NCI-H748 treated with DMSO at 0.1 percent for 48 hours (cell line): ENCODE measurements at places on chromosomes 1 and 21.

GRCh38 chr1:26417111-26417759 lies 6.6 kb downstream of the LIN28A start:
- peak; percentile 44 for DNase-seq

- no peak for DNase-seq
Observed at GRCh38 chr1:232508130-232508701, 121.7 kb downstream of the SIPA1L2 start.

GRCh38 chr1:117971777-117972176 lies 42.2 kb downstream of the WDR3 start:
- DNase-seq: no peak

DNA sequence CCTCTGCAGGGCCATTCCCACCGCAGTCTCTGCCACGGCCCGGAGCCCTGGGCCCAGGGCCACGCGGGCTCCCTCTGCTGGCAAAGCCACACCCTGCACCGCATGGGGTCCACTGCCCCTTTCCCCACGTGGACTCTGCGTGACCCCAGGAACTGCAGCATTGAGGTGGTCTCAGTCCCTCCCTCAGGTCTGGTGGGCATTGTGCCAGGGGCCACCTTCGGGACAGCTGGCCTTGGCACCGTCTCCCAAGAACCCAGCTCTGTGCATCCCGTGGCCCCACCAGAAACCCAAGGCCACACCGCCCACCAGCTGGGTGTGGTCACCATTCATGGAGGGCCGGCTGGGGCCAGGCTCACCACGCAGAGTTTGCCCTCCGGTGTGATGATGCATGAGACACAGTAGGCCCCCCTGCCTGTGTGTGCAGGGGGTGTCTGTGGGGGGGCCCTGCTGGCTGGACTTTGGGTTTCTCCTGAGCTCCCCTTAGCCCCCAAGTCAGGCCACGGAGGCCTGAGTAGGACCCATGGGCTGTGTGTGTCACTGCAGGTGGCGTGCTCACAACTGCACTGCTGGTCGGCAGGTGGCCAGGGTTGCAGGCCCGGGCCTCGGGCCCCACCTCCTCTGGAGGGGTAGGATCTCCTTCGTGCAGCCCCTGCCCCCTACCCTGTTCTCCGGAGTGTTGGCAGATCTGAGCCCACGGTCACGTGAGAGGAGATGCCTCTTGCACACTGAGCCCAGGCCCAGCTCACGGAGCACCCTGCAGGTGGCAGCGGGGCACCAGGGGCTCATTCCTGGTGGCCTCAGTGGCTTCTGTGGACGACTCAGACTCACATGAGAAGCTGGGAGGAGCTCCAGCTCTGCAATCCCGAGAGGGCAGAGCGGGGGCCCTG lies 5.8 kb downstream of the VWA1 start:
- no peak for DNase-seq

GRCh38 chr1:115647047-115647446 lies 5.3 kb downstream of the VANGL1 start:
- DNase-seq: no peak

DNA sequence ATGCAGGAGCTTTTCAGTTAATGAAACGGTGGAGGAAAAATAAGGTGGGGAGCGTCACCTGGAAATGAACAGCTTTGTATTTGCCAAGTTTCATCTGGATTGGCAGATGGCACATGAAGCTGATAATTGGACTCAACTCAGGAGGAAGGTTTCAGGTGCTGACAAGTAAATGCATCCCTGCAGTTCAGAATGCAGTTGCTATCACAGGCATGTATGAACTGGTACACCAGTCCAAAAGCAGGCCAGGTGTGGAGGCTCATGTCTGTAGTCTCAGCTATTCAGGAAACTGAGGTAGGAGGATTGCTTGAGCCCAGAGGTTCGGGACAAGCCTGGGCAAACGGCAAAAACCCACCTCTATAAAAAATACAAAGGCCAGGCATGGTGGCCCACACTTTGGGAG lies 15.5 kb downstream of the DEGS1 start:
- no peak for DNase-seq

GRCh38 chr1:230186003-230186863 lies 119.2 kb downstream of the GALNT2 start:
- DNase-seq: peak; percentile 90

GRCh38 chr1:8378178-8378577 lies 60.3 kb downstream of the SLC45A1 start:
- DNase-seq: no peak

GRCh38 chr21:16821588-16821987 lies 691.3 kb upstream of the CXADR start:
- no peak for DNase-seq

DNA sequence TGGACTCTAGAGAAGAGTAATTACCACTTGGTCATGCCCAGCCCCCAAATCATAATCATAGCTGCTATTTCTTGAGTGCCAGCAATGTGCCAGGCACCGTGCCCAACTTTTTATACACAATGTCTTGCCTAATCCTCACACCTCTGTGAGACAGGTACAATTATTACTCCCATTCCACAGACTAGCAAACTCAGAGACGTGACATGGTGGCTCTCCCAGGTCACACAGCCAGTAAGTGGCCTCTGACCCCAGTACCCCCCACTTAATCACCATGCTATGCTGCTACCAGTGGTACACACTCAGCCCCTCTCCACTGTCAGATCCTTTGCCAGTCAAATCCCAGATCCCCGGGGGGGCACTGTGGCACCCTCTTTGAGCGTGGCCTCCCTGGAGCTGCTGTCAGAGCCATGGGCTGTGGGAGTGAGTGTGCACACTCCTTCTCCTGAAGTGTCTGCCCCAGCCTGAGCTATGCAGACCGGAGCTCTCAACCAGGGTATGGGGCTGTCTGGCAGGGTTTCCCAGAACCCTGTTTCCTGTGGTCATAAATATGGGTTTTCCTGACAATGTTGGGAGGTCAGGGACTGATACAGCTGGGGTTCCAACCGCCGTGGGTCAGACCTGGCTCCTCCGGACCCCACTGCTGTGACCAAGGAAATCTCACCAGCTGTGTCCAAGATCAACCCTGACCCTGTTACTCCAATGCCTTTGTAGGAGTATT lies 51.8 kb downstream of the LACTBL1 start:
- no peak for DNase-seq

GRCh38 chr1:21702780-21703179 lies 33.6 kb upstream of the RAP1GAP start:
- DNase-seq: no peak

DNA sequence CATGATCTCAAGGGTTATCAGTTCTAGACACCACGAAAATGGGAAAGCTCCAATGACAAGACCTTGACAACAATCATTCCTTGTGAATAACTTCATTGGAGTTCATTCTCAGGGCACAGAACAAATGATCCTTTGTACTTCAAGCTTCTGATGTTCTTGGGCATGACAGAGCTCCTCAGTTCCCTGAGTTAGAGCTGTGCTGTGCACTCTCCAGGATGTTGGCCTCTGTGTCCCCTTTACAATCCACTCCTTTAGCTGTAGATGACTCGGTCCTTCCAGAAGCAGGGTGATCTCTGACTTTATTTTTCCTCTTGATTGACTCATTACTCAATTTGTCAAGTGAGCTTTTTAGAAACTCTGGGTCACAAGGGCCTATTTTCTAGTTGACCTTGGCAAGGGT lies 3.9 kb upstream of the FAM78B start:
- no peak for DNase-seq

DNA sequence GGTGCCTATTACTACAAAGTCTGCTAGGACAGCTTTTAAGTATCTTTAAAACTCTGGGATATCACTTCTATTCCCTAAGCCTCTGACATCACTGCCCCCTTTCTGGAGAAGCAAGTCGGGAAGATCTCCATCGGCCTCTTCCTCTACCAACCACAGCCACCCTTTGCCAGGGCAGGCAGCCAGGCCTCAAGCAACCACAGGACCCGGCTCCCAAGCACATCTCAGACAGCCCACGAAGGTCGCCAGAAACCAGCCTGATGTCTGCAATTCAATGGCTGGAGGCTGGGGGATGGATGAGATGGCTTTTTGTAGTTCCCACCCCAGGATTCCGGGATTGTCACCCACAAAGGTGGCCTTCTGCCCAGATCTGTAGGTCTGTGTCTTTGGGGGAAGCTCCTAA lies 70.7 kb downstream of the LGR6 start:
- DNase-seq: no peak

DNA sequence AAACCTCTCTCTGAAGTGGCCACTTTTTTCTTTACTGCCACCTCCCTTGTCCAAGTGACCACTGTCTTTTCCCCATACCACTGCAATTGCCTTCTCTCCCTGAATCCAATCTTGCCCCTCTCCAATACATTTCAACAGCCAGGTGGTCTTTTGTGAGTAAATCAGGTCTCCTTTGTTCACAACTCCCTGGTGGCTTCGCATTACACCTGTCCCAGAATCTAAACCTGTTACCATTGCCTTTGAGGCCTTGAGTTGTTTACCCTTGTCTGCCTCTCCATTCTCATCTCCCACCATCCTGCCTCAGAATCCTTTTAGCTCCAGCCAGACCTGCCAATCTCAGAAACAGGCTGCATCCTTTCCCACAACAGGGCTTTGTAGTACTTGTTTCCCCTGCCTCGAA lies 21.8 kb upstream of the DYNLT5 start:
- DNase-seq: peak; percentile 47

DNA sequence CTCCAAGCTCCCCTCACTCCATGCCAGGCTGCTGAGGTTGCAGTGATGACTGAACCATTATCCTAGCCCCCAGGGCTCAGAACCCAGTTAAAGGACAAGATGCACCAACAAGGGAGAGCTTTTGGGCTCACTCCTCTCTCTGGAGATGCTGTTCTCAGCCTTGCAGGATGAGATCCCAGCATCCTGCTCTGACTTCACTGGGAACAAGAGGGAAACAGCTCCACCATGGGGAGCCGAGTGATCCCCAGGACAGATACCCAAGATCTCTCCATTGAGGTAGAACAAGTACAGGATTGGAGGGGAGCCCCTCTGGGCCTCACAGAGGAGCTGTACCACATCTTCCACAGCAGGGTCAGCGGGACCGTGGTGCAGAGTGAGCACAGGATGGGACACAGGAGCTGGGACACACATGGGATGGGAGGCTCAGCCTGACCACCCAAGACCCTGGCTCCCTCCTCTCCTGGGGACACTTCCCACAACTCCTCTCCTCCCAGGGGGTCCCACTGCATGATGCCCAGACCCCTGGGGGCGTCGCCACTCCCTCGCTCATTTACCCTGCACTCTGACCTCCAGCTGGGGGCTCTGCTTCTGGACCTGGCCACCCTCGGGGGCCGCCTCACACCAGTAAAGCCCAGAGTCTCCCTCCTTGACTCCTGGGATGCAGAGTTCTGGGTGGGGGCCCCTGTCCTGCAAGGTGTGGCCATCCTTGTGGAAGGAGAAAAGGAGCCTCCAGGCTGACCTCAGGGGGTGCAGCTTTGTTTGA lies 18.6 kb upstream of the SLAMF9 start:
- no peak for DNase-seq

DNA sequence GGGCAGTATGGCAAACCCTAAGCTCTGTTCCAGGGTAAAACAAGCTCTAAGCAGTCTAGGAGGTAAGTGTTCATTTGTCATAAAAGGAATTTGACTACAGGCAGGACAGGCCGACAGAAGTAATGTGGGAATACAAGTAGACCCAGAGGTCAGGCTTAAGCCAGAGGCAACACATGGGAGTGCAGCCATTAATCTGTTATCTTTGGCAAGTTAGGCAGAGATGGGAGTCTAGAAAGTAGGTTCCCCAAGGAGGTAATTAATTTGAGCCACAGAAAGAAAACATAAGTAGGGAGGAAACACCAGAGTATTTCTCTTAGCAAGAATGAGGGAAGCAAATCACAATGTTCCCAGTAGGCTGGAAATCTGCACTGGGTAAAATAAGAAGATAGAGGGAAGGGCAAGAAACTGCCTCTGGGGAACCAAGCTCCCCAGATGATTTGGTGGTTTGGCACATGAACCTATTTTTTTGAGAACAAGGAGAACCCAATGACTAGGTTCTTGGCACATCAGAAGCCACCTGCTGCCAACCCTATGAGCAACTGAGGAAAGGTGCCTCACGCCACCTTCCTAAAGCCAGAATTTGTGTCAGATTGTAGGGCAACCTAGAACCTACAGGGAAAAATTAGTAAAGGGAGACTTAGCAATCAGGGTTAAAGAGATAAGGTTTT lies 636.4 kb upstream of the PLXNA2 start:
- DNase-seq: no peak

GRCh38 chr1:165696625-165697100 lies 1.7 kb downstream of the ALDH9A1 start:
- no peak for DNase-seq

DNA sequence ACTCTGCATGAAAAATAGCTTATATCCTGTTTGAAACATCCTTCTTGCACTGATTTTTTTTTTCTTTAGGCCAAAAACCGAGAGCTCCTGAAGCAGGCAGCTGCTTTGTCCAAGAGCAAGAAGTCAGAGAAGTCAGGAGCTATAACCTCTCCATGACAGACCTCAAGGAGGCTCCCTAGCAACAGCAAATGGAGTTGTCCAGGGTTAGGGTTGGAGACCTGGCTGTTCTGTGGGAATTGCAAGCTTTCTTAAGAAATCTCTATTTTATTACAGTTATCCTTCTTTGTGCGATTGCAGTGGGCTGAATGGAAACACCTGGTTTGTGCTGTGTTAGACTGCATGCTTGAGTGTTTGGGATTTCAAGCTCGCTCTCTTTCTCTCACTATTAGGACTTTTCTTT lies 12.6 kb upstream of the STX12 start:
- DNase-seq: no peak

GRCh38 chr1:207033302-207033701 lies 746 bp upstream of the C1orf116 start:
- no peak for DNase-seq

DNA sequence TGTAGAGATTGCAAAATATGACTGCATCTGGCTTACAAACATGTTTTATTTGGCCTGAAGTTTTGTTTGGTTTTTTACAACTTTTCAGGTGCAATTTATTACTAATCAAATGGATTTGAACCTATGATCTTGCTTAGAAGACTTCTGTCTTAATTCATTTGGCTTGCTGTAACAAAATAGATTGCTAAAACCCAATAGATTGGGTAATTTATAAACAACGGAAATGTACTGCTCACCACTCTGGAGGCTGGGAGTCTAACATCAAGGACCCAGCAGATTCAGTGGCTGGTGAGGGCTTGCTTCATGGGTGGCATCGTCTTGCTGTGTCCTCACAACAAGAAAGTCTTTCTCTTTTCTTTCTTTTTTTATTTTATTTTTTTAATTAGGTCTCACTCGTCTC lies 72.9 kb downstream of the LBR start:
- DNase-seq: no peak

GRCh38 chr1:23722652-23723051 lies 20.6 kb upstream of the ELOA start:
- no peak for DNase-seq

DNA sequence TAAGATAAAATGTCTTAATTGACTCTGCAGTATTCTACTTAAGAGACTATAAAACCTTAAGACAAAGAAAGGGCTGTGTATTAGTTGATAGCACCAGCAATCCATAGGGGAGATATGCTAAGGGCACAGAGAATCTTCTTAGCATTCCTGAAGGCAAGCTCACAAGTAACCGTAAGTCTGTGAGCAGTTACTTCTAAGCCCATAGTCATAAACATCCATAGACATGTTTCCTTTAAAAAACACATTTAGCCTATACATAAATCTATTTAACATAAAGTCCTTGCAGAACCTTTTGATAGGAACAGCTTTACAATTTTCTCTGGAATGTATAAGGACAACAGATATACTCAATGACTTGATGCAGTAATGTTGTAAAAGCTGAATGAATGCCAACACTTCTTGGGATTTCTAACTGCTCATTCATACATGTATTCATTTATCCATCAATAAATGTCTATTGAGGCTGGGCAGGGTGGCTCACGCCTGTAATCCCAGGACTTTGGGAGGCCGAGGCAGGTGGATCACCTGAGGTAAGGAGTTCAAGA lies 6.3 kb upstream of the ERRFI1 start:
- DNase-seq: no peak
